ENCODE measurements at places on chromosomes 7 and 10. TPM values are rescaled to one million over a fixed set of nuclear protein-coding genes. Genes with fewer than 3 reads are reported as not detected.

Gene LOXL4
- 3.7 TPM for total RNA-seq

Gene GCK
- 4.9 TPM for total RNA-seq

Gene PRRT4
- total RNA-seq: 2.9 TPM

Gene TAS2R5
- 6.4 TPM for total RNA-seq

Gene ABCB1
- total RNA-seq: 0.48 TPM

Gene MUC3A
- total RNA-seq: 2.0 TPM

Gene SLC39A12
- not detected for total RNA-seq

Gene SPDYE5
- total RNA-seq: not detected

Gene LAMB1
- 275 TPM for total RNA-seq

Gene DYNC1I1
- 2.6 TPM for total RNA-seq

Gene CNPY1
- not detected for total RNA-seq

Gene LRRC17
- total RNA-seq: 2.3 TPM

Gene TDRD1
- total RNA-seq: not detected

Gene NPFFR1
- total RNA-seq: not detected

Gene CALML5
- total RNA-seq: not detected

Gene LIPF
- not detected for total RNA-seq

Gene FKBP6
- total RNA-seq: not detected

Gene ABHD11
- 62.9 TPM for total RNA-seq

Gene NEUROD6
- total RNA-seq: not detected

Gene HABP2
- 112 TPM for total RNA-seq

Gene EIF3A
- 127 TPM for total RNA-seq

Gene PLPP4
- total RNA-seq: not detected

All from progenitor cell of endocrine pancreas (in vitro differentiated cells).